ENCODE measurements at places on chromosomes 7 and 10.

DNA sequence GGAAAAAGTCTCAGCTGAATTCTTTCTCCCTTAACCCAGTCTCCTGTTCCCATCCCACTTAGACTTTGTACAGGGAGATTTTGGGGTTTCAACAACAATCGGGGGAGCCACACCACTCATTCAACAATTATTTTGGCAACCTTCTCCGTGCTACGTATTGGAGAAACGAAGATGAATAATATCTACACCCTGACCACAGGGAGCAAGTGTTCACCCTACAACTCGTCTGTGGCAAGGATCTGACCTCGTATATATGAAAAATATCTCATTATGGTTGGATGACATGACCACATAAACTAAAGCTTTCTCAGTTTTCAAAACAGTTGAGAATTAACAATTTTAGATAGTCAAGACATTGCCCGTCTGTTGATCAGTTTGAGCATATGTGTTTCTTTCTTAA lies 302.1 kb downstream of the CACNA2D1 start:
- no peak for DNase-seq

DNA sequence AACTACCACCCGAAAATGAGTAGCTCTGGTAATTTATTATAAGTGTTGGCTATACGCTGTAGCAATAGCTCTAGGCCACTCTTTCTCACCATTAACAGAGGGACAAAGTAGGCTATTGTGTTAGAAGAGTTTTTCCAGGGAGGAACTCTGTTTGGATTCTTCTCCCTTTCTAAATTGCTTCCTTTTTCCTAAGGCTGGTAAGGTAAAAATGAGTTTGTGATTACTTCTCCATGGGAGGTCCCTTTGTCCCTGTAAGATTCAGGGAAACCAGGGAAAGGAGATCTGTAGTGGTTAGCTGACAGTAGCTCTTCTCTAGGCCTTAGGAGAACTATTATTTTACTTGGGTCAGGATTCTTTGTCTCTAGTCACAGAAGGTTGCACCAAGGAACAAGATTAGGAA lies 23.2 kb upstream of the SEMA3E start:
- no peak for DNase-seq

- DNase-seq = no peak
Measured at GRCh38 chr7:33155811-33156210, 26.4 kb downstream of the BBS9 start.

DNA sequence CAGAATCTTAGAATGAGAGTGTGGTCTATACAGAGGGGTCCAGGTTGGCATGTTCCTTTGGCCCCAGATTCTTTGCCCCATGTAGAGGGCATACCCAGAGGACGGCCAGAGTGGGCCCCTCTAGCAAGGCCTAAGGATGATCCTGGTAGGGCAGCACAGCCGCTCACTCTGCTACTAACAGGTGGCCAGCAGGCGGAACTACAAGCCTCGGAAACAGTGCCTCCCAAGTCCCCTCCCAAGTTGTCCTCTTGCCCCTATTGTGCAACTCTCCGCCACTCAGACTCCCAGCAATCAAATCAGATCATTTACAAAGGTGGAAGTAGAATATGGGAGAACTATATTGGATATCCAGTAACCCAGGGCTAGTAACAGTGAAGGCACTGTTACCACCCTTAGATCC lies 107.4 kb downstream of the STRA8 start:
- DNase-seq = no peak

DNA sequence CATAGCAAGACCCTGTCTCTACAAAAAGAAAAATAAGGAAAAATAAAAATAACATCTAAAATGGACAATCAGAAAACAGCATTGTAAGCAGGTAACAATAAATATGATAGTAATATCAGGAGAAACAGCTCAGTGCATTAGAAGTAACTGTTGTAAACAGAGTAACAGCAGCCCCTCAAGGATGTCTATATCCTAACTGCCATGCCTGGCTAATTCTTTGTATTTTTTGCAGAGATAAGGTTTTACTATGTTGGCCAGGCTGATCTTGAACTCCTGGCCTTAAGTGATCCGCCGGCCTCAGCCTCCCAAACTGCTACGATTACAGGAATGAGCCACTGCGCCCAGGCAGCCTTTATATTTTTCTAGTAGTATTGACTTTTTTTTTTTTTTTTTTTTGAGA lies 7.5 kb downstream of the SORBS1 start:
- no peak for DNase-seq

GRCh38 chr7:47688311-47689100 lies 106.6 kb upstream of the TNS3 start:
- no peak for DNase-seq

- DNase-seq = no peak
Measured at GRCh38 chr7:35498416-35498815, 196.5 kb downstream of the HERPUD2 start.

GRCh38 chr10:99854860-99855259 lies 72.4 kb downstream of the ABCC2 start:
- DNase-seq = peak; percentile 67

- DNase-seq = no peak
Measured at GRCh38 chr7:79709574-79710409, 256.3 kb upstream of the MAGI2 start.

- no peak for DNase-seq
Measured at GRCh38 chr10:124122211-124122610, 28.8 kb upstream of the CHST15 start.

GRCh38 chr7:84509522-84509921 lies 314.9 kb upstream of the SEMA3A start:
- DNase-seq = no peak

- DNase-seq = no peak
Measured at GRCh38 chr7:52450816-52451215, 584.6 kb upstream of the POM121L12 start.

- DNase-seq = no peak
Measured at GRCh38 chr10:116101616-116102315, 171.2 kb downstream of the GFRA1 start.

GRCh38 chr10:8913720-8914119 lies 859.2 kb downstream of the GATA3 start:
- DNase-seq = no peak

DNA sequence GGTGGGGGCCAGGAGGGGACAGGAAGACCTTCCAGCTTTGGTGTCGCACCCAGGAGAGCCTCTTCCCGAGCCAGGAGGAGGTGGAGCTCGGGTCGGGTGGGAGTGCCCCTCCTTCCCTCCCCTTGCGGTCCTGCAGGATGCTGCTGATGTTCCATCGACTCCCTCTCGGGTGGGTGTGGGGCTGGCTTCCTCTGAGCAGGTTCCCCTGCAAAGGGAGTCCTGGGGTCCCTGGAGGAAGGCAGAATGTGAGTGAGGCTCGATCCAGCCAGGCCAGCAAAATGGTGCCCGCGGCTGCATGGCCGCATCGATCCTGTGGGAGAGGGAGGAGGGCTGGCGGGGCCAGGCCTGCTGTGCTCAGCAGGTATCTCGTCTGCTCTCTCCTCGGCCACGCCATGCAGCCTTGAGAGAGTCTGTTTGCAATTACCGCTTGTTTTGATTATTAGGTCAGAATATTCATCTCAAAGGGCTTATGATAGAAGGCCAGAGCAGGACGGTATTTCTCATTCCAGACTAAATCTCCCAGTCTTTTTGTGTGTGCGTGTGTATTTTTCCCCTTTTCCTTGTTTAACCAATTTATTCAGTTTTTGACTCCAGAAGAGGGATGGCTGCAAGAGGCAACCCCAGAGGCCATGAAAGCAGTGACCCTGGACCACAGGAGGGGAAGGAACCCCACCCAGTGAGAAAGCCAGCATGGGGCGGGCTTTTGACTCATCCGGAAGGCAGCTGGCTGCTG lies 137.3 kb upstream of the ZMIZ1 start:
- no peak for DNase-seq

- no peak for DNase-seq
Measured at GRCh38 chr7:139908792-139909191, 79.7 kb downstream of the TBXAS1 start.

DNA sequence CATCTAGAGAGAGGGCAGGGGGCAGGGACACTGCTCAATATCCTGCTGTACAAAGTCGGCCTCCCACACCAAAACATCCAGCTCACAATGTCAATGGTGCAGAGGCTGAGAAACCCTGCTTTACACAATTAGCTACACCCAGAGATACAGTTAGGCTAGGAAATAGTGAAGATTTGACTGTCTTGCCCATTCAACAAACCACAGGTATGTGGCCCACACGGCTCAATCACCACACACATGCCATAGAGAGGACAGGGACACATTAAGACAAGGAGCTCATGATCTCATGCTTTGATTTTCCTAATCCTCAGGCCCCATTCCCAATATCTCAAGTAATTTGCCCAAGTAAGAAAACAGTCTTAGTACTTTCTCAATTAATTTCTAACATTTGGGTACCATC lies 110.4 kb downstream of the OSBPL3 start:
- DNase-seq = no peak

- DNase-seq = no peak
Measured at GRCh38 chr10:60340973-60341372, 48.7 kb downstream of the ANK3 start.

DNA sequence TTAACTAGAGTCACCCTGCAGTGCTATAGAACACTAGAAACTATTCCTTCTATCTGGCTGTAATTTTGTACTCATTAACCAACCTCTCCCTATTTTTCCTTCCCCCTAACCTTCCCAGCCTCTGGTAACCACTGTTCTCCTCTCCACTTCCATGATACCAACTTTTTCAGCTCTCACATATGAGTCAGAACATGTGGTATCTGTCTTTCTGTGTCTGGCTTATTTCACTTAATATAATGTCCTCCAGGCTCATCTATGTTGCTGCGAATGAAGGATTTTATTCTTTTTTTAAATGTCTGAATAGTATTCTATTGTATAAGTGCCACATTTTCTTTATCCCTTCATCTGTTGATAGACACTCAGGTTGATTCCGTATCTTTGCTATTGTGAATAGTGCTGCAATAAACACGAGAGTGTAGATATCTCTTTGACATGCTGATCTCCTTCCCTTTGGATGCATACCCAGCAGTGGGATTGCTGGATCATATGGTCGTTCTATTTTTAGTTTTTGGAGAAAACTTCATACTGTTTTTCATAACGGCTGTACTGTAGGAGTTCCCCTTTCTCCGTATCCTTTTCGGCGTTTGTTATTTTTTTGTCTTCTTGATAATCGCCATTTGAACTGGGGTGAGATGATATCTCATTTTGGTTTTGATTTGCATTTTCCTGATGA lies 101.4 kb downstream of the FAM107B start:
- DNase-seq = no peak

DNA sequence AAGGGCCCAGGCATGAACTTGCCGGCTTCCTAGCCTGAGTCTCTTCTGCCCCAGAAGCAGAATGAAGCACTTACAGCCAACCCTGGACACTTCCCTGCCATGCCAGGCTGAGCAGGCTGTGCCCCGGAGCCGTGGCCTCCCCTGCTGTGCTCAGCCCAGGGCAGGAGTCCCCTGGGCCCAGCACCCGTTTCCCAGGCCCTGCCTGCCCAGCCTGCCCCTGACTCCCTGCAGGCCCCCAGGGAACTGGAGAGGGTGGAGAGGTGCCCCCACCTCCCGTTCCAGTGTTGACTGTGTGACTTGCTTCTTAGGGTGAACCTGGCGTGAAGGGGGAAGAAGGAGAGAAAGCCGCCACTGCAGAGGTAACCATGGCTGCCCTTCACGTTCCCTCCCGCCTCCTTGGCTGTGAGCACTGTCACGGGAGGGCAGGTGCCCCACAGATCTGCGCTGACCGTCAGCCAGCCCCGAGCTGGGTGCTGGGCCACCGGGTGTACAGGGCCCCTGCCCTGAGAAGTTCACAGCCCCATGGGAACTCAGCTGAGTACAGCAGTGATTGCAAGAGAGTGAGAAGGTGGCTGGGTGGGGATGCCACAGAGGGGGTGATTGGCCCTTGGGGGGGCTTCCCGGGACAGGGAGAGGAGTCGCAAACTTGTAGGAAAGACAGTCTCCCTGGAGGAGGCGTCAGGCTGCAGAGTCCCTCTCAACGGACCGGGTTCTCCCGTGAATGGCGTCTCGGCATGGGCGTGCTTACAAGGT lies 75.9 kb downstream of the MYL10 start:
- DNase-seq = no peak
